ENCODE measurements at places on chromosomes 7 and 10. TPM values are rescaled to one million over a fixed set of nuclear protein-coding genes. Genes with fewer than 3 reads are reported as not detected.

- no peak for DNase-seq
These were observed 19.1 kb upstream of the PCGF5 start for GRCh38 chr10:91201213-91201996.

DNA sequence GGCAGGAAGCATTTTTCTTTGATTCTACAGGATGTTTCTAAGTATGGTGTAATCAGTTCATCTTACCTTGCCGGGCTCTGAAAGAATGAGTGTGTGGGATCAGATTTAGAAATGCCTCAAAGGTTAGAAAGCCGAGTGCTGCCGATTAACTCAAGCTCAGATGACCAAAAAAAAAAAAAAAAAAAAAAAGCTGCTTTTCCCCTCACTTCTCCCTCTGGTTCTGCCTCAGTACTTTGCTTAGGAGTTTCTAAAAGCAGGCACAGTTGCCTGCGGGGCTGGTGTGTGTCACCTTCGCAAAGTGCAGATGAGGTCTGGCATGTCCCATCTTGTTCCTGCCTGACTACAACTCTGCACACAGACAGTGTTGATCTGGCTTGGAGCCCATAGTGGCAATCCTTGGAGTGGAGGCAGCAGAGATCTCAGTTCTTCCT is 47.0 kb downstream of the KIAA1217 start:
- peak; percentile 98 for DNase-seq

Gene HEPACAM2
- 0.13 TPM for total RNA-seq

DNA sequence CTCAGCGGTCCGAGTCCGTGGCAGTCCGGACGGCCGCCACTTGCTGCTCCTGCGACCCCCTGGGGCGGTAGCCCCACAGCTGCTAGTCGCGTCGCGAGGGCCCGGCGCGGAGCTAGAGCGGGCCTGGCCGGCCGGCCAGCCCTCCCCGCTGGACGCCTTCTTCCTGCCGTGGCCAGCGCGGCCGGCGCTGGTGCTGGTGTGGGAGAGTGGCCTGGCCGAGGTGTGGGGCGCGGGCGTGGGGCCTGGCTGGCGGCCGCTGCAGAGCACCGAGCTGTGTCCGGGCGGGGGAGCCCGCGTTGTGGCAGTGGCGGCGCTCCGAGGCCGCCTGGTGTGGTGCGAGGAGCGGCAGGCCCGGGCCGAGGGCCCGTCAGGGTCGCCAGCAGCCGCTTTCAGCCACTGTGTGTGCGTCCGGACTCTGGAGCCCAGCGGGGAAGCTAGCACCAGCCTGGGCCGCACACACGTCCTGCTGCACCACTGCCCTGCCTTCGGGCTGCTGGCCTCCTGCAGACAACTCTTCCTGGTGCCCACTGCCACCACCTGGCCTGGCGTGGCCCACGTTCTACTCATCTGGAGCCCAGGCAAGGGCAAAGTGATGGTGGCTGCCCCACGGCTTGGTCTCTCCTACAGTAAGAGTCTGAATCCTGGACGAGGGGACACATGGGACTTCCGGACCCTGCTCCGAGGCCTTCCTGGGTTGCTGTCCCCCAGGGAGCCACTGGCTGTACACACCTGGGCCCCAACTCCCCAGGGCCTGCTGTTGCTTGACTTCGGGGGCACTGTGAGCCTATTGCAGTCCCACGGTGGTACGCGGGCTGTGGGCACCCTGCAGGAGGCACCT is 631 bp downstream of the HPS6 start:
- no peak for DNase-seq

DNA sequence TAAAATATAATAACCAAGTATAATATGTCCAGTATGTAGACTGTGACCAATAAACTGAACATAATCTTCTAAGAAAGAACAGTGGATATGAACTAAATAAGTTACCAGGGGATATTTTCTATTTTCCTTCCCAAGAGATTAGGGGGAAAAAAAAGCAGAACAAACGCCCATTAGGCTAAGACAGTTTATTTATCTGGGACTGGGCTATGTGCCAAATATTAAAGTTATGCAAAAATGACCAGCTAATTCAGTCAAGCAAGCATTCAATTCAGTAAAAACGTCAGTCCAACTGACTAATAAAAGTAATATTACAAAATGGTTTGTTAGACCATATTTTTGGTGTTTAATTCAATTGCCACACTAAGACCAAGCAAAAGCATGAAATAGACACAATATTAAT is 122.2 kb downstream of the TSPAN12 start:
- no peak for DNase-seq

- DNase-seq, result no peak
These were observed 291.8 kb downstream of the AHR start for GRCh38 chr7:17590221-17590620.

DNA sequence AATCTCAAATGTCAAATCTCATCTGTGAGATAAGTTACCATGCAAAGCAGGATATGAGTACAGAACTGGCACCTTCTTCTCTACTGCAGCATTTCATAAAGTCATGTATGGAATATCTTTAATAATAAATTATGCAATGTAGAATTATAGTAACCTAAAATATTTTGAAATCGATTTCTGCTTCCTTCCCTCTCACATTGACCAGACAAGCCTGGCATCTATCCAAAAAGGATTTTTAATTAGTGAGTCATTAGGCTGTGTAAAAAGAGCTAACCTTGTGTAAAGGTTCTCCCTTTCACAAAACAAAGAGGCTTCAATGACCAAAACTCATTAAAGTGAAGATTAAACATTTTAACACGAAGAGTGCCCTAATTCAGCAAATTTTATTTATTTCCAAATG is 48.8 kb upstream of the EXOC6 start:
- peak; percentile 56 for DNase-seq

Gene POLR1F
- total RNA-seq, result 12.3 TPM

- no peak for DNase-seq
These were observed 156.5 kb upstream of the HDAC9 start for GRCh38 chr7:18338910-18339523.

Gene KCP
- total RNA-seq, result 0.53 TPM

Gene TEX36
- total RNA-seq, result not detected

Gene LRRC17
- total RNA-seq, result 0.26 TPM

DNA sequence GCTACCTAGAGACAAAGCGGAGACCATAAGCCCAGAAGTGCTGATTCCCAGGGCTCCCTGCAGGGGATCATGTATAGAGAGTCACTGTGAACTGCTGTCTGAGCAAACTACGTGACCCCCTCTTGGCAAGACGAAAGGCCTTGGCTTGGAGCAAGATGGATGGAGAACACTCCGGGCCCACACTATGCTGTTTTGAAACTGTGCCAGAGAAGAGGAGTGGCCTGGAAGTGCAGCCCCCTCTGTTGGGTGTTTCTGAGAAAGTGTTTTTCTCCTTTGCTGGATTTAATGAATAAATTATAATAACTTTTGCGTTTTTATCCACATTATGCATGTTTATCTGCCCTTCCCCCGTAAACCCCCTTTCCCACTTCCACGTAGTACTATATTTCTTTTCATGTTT is 639.3 kb upstream of the GALNT17 start:
- no peak for DNase-seq

Gene CNPY1
- total RNA-seq, result not detected

Gene ADARB2
- 0.13 TPM for total RNA-seq

DNA sequence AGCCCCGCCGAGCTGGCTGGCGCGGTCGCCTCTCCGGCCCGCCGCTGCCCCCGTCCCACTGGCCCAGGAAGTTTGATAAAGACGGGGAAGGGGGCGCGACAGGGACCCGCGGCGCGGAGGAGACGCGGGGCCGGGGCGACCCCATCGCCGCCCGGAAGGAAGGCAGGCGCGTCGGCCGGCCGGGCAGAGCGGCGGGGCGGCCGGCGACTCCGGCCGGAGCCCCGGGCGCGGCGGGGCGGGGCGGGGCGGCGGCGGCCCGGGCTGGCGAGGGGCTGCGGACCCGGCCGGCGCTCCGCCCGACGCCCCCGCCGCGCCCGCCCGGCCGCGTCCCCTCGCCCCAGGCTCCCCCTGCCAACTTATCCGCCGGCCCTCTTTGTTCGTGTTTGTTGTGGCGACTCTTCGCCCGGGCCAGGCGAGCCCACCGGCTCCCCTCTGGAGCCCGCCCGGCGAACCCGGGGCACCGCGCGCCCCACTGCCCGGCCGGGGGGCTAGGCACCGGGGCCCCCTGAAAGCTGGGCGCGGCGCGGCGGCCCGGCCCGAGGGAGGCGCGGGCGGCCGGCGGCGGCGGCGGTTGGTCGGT is 571 bp downstream of the KDM7A start:
- DNase-seq, result no peak

Gene SHTN1
- total RNA-seq, result 3.1 TPM

Gene SNX13
- total RNA-seq, result 32.9 TPM

GRCh38 chr10:11322698-11323097 is 288.8 kb downstream of the USP6NL start:
- no peak for DNase-seq
